ENCODE measurements at places on chromosomes 6 and 20. TPM values are rescaled to one million over a fixed set of nuclear protein-coding genes. Genes with fewer than 3 reads are reported as not detected.

Gene RNF144B
- total RNA-seq = 75.1 TPM

Gene OLIG3
- total RNA-seq = not detected

Gene DUSP15
- total RNA-seq = 0.65 TPM

Gene DEF6
- total RNA-seq = 0.98 TPM

Gene GCNT2
- total RNA-seq = 18.9 TPM

Gene TEAD3
- 0.19 TPM for total RNA-seq
